ENCODE measurements at places on chromosomes 16 and 17.

DNA sequence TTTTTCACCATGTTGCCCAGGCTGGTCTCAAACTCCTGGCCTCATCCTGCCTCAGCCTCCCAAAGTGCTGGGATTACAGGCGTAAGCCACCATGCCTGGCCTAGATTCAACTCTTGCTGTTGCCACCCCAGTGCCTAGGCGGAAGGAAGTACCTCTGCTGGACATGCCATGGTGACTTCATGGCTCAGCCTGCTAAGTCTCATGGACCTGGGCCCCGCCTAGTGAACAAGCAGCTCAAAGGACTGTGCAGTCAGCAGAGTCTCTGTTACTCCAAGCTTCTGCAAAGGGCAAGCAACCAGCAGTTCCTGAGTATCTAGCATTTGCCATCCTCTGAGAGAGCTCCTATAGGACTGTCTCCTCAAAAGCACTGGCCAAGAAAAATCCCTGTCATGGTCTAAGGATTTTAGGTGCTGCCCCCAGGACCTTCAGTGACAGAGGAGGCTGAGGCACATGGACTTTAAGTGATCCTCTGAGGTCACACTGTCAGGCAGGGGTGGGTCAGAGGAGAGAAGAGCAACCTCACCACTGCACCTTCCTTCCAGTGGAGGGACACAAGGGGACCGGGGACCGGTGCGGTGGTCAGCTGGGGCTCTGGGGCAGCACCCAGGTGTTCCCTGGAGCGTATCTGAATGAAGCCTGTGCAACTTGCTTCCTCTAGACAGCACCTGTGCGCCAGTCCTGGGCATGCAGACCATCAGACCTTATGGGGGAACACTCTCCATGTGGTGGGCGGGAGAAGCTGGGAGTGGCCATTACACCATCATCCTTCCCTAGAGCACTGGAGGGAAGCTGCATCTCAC lies 71.3 kb downstream of the IL21R start:
- H3K27ac ChIP-seq: no peak overlapping the region
- H3K27me3 ChIP-seq: no peaks in the 10 kb centered on the region
- H3K4me3 ChIP-seq: no peak overlapping the region
- peaks cover 85% of the 10 kb centered on the region for H3K36me3 ChIP-seq
- DNase-seq: no peak
- no peaks in the 10 kb centered on the region for H3K4me1 ChIP-seq

DNA sequence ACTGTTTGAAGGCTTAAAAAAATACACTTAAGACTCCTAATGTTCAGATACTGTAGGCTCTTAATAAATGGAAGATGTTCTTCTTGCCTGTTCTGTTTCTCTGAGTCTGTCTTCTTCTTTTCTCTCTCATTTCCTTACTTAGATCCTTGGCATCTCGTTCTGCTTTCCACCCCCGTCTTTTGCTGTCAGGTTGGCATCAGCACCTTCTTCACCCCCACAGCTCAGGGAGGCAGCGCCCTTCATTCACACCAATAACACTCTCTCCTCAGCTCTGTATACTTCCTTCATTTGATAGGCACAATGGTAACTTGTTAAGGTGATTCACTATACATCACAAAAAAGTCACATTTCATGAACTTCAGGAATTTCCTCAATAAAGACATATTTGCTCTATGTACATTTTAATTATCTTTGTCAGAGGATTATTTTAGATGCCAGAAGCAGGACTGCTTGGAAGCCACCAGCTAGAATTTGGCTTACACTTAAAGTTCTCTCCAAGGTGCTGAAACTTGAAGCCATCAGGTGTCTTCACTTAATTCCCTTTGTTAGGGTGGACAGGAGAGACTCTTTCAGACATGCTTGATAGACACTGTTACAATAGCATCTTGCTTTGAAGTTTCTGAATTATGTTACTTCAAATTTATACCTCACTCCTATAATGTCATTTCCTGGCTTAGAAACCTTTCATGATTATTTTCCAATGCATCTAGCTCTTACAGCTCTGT lies 670.1 kb upstream of the C16orf82 start:
- H3K36me3 ChIP-seq: no peaks in the 10 kb centered on the region
- peaks cover 3% of the 10 kb centered on the region for H3K27me3 ChIP-seq
- H3K4me1 ChIP-seq: no peaks in the 10 kb centered on the region
- H3K4me3 ChIP-seq: no peak overlapping the region
- H3K27ac ChIP-seq: no peak overlapping the region

- H3K27me3 ChIP-seq: no peaks in the 10 kb centered on the region
- H3K4me3 ChIP-seq: no peak overlapping the region
- H3K4me1 ChIP-seq: no peaks in the 10 kb centered on the region
- no peaks in the 10 kb centered on the region for H3K36me3 ChIP-seq
- H3K27ac ChIP-seq: no peak overlapping the region
Measured at GRCh38 chr16:80273635-80274538, 266.9 kb upstream of the DYNLRB2 start.

DNA sequence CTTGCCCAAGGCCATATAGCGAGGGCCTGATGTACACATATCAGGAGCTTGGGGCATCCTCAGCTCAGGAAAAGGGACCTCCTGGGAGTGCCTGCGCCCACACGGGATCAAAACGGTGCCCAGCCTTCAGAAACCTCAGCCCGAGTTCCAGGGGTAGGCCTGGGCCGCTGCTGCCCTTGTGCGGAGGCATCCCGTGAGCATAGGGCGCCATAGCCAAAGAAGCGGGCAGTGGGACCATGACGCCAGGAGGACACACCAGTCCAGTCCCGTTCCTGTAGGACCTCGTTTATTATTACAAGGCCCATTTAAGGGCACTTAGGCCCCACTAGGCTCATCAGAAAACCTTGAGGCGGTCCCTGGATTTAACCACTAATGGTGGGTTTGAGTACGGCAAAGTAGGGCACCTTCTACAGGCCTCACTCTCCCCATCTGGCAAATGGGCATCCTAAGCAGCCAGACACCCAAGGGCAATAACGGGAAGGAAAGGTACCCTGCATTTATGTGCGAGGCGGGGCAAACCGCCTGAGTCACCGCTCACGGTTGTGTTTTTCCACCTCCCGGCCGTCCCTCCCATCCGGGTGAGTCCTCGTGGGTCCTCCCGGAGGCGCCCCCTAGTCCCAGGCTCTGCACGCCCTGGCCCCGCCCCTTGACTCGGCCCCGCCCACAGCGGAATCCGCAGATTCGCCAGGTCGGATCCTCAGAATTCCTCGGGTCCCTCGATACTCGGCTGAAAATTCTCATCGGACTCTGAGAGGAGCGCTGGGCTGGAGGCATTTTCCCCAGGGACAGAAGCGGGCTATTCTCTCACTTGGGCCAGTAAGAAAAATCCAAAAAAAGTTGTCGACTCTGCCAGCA lies 726 bp upstream of the SETD1A start:
- H3K27me3 ChIP-seq: no peaks in the 10 kb centered on the region
- H3K27ac ChIP-seq: peak overlapping the region; percentile 93
- DNase-seq: peak; percentile 92
- H3K4me1 ChIP-seq: peaks cover 23% of the 10 kb centered on the region
- peaks cover 26% of the 10 kb centered on the region for H3K36me3 ChIP-seq

- no peaks in the 10 kb centered on the region for H3K4me1 ChIP-seq
- H3K36me3 ChIP-seq: no peaks in the 10 kb centered on the region
- H3K27me3 ChIP-seq: no peaks in the 10 kb centered on the region
- no peak overlapping the region for H3K27ac ChIP-seq
- no peak overlapping the region for H3K4me3 ChIP-seq
Measured at GRCh38 chr17:17569691-17570090, 21.8 kb downstream of the PEMT start.

- H3K36me3 ChIP-seq: peaks cover 6% of the 10 kb centered on the region
- DNase-seq: no peak
- no peak overlapping the region for H3K27ac ChIP-seq
- H3K4me1 ChIP-seq: peaks cover 21% of the 10 kb centered on the region
Measured at GRCh38 chr17:68310152-68310551, 18.9 kb downstream of the ARSG start.

GRCh38 chr16:87067836-87068761 lies 249.1 kb downstream of the C16orf95 start:
- peaks cover 7% of the 10 kb centered on the region for H3K27me3 ChIP-seq
- DNase-seq: no peak
- no peak overlapping the region for H3K27ac ChIP-seq
- no peaks in the 10 kb centered on the region for H3K36me3 ChIP-seq
- no peak overlapping the region for H3K4me3 ChIP-seq
- H3K4me1 ChIP-seq: no peaks in the 10 kb centered on the region

- H3K4me1 ChIP-seq: no peaks in the 10 kb centered on the region
- no peak overlapping the region for H3K4me3 ChIP-seq
- H3K36me3 ChIP-seq: no peaks in the 10 kb centered on the region
Measured at GRCh38 chr16:69223882-69224281, 36.9 kb downstream of the SNTB2 start.

GRCh38 chr16:6209355-6209930 lies 1111.8 kb upstream of the EEF2KMT start:
- no peak for DNase-seq
- no peak overlapping the region for H3K4me3 ChIP-seq
- no peak overlapping the region for H3K27ac ChIP-seq
- H3K36me3 ChIP-seq: no peaks in the 10 kb centered on the region
- no peaks in the 10 kb centered on the region for H3K4me1 ChIP-seq

GRCh38 chr17:14460516-14461226 lies 159.8 kb downstream of the HS3ST3B1 start:
- no peaks in the 10 kb centered on the region for H3K4me1 ChIP-seq
- H3K4me3 ChIP-seq: no peak overlapping the region
- no peaks in the 10 kb centered on the region for H3K27me3 ChIP-seq
- no peak overlapping the region for H3K27ac ChIP-seq

DNA sequence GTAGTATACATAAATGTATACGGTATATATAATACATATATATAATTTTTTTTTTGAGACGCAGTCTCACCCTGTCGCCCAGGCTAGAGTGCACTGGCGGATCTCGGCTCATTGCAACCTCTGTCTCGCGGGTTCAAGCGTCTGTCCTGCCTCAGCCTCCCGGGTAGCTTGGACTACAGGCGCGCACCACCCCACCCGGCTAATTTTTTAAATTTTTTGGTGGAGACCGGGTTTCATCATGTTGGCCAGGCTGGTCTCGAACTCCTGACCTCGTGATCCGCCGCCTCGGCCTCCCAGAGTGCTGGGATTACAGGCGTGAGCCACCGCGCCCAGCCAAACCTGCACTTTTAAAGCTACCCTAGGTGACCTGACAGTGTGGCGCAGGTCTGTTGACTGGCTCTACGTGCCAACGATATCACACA lies 745 bp downstream of the PAM16 start:
- H3K27me3 ChIP-seq: no peaks in the 10 kb centered on the region
- H3K36me3 ChIP-seq: peaks cover 10% of the 10 kb centered on the region
- peak overlapping the region; percentile 66 for H3K27ac ChIP-seq
- peak overlapping the region; percentile 76 for H3K4me3 ChIP-seq
- peaks cover 25% of the 10 kb centered on the region for H3K4me1 ChIP-seq

GRCh38 chr16:85656351-85657266 lies 32.1 kb downstream of the GINS2 start:
- H3K4me1 ChIP-seq: no peaks in the 10 kb centered on the region
- no peak overlapping the region for H3K27ac ChIP-seq
- peaks cover 2% of the 10 kb centered on the region for H3K36me3 ChIP-seq
- H3K27me3 ChIP-seq: no peaks in the 10 kb centered on the region

DNA sequence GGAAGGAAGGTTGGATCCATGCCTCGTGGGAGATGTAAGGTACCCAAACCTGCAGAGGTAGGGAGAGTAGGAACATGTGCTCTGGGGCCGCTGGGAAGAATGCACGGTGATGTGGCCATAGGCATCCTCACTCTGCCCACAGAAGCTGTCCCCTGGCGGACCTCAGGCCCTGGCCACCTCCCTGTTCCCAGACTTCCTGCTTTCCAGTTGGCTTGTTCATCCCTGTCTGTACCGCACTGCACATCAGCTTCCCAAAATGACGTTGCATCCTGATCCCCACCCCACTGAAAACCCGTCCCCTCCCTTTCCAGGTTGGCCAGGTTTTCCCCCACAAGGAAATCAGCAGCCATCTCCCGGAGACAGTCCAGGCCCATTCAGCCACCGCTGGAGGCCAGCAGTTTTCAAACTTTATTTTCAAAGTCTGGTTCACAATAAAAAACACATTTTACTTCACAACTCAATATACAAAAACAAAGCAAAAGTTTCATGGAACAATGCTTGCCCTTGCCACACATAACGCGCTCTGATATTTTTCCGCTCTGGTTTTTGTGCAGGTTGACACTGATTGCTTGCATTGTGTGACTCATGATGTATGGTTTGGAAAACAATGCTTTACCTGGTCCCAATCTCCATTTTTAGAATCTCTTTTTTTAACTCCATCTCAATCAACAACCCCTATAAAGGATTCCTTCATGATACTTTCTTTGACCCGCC lies 143.0 kb downstream of the GAS7 start:
- DNase-seq: no peak
- H3K4me1 ChIP-seq: no peaks in the 10 kb centered on the region

- no peak overlapping the region for H3K27ac ChIP-seq
- H3K4me1 ChIP-seq: no peaks in the 10 kb centered on the region
- no peak overlapping the region for H3K4me3 ChIP-seq
- peaks cover 7% of the 10 kb centered on the region for H3K27me3 ChIP-seq
- no peak for DNase-seq
- H3K36me3 ChIP-seq: no peaks in the 10 kb centered on the region
Measured at GRCh38 chr17:34301986-34302385, 16.4 kb downstream of the CCL11 start.

DNA sequence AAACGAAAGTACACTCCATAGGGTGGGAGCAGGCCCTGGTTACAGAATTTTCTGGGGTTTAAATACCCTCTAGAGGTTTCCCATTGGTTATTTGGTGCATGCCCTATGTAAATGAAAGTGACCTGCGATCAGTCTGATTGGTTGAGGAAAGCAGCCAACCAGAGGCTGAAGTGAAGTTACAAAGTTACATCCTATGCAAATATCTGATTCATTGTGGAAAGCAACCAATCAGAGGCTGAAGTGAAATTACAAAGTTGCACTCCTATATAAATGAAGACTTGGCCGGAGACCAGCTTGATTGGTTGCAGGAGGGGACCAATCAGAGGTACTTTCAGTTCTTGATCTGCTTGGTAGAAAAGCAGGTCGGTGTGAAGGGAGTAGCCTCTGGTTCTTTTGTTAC lies 24.4 kb downstream of the NAA60 start:
- DNase-seq: no peak
- H3K27me3 ChIP-seq: no peaks in the 10 kb centered on the region
- no peak overlapping the region for H3K27ac ChIP-seq
- H3K4me3 ChIP-seq: no peak overlapping the region

DNA sequence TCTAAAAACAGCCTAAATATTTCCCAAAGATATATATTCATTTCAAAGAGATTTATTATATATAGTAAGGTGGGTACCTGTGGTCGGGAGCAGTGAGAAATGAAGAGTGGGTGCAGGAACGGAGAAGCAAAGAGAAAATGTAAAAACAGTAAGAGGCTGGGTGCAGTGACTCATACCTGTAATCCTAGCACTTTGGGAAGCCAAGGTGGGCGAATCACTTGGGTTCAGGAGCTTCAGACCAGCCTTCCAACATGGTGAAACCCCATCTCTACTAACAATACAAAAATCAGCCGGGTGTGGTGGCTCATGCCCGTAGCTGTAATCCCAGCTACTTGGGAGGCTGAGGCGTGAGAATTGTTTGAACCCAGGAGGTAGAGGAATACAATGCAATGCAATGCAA lies 257.1 kb downstream of the BCAS3 start:
- no peak for DNase-seq
- no peaks in the 10 kb centered on the region for H3K27me3 ChIP-seq
- H3K36me3 ChIP-seq: no peaks in the 10 kb centered on the region
- no peak overlapping the region for H3K4me3 ChIP-seq
- H3K4me1 ChIP-seq: no peaks in the 10 kb centered on the region
- no peak overlapping the region for H3K27ac ChIP-seq

Measured in CD4-positive, CD25-positive, alpha-beta regulatory T cell (primary cell).